Neural progenitor cell (in vitro differentiated cells): ENCODE measurements at places on chromosomes 16 and 17. TPM values are rescaled to one million over a fixed set of nuclear protein-coding genes. Genes with fewer than 3 reads are reported as not detected.
A peak's percentile ranks its signal among the peaks of the same experiment; 100 is the strongest.

Gene HSD17B1
- total RNA-seq = 2.2 and 2.6 TPM in 2 replicates

- H3K27me3 ChIP-seq = no peaks in the 10 kb centered on the region
- DNase-seq = no peak
- H3K4me3 ChIP-seq = no peak within 1 kb of the TSS
- H3K4me1 ChIP-seq = peaks cover 2% of the 10 kb centered on the region
- H3K36me3 ChIP-seq = no peaks in the 10 kb centered on the region
These were observed at the start of gene SEPTIN1 for GRCh38 chr16:30382111-30382881. Gene SEPTIN1, minus strand, starts transcription at chr16:30382561. Its CDS starts 19 bp downstream, at chr16:30382542.

- H3K4me1 ChIP-seq = no peaks in the 10 kb centered on the region
- H3K27me3 ChIP-seq = no peaks in the 10 kb centered on the region
- no peak overlapping the region for H3K4me3 ChIP-seq
- H3K36me3 ChIP-seq = no peaks in the 10 kb centered on the region
These were observed 70.2 kb downstream of the ZZEF1 start for GRCh38 chr17:4072487-4073157.

GRCh38 chr17:44400226-44400847, 10.9 kb upstream of the ITGA2B start:
- no peaks in the 10 kb centered on the region for H3K27me3 ChIP-seq
- H3K4me1 ChIP-seq = no peaks in the 10 kb centered on the region
- DNase-seq = peak; percentile 18
- peak overlapping the region; percentile 37 for H3K27ac ChIP-seq

Gene NECAB2
- total RNA-seq = 12.6 and 18.9 TPM in 2 replicates

- peaks cover 85% of the 10 kb centered on the region for H3K27me3 ChIP-seq
- DNase-seq = no peak
- no peak overlapping the region for H3K27ac ChIP-seq
These were observed 6.5 kb upstream of the HBM start for GRCh38 chr16:159136-159849.

GRCh38 chr16:35713762-35714650, 2254.6 kb downstream of the TP53TG3F start:
- no peaks in the 10 kb centered on the region for H3K36me3 ChIP-seq
- no peak overlapping the region for H3K4me3 ChIP-seq
- no peaks in the 10 kb centered on the region for H3K4me1 ChIP-seq
- no peak for DNase-seq
- H3K27me3 ChIP-seq = no peaks in the 10 kb centered on the region

DNA sequence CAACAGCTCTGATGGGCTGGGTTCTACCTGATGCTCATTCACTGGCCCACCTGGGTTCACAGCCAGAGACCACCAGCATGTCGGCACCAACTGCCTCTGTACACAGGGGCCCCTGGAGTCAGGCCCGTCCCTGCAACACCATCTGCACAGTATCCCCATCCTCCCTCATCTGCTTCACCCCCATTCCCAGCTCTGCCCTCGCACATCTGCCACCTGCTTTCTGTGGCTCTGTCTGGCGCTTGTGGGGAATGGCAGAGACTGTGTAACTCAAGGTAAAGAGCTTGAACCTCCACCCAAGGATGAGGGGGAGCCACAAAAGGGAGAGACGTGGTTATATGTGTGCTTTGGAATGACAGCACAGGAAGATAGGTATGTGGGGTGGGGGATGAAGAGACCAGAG, 27.2 kb downstream of the SMPD3 start:
- no peaks in the 10 kb centered on the region for H3K27me3 ChIP-seq
- no peak for DNase-seq
- no peaks in the 10 kb centered on the region for H3K36me3 ChIP-seq
- no peak overlapping the region for H3K4me3 ChIP-seq

- DNase-seq = no peak
- no peak overlapping the region for H3K4me3 ChIP-seq
- no peaks in the 10 kb centered on the region for H3K4me1 ChIP-seq
These were observed 18.5 kb downstream of the SEC14L5 start for GRCh38 chr16:4976611-4977145.

Gene SEPTIN1
- total RNA-seq = 1.1 TPM in 1 of 2 replicates, not detected in the other

- no peaks in the 10 kb centered on the region for H3K27me3 ChIP-seq
- DNase-seq = peak; percentile 92
- H3K4me3 ChIP-seq = peak overlapping the region; percentile 80
- H3K27ac ChIP-seq = no peak overlapping the region
These were observed 14.1 kb upstream of the RGS9 start for GRCh38 chr17:65122836-65123756.

Gene GLIS2
- 0.15 and 1.3 TPM in 2 replicates for total RNA-seq

Gene UTS2R
- 0.46 TPM in 1 of 2 replicates, not detected in the other for total RNA-seq

DNA sequence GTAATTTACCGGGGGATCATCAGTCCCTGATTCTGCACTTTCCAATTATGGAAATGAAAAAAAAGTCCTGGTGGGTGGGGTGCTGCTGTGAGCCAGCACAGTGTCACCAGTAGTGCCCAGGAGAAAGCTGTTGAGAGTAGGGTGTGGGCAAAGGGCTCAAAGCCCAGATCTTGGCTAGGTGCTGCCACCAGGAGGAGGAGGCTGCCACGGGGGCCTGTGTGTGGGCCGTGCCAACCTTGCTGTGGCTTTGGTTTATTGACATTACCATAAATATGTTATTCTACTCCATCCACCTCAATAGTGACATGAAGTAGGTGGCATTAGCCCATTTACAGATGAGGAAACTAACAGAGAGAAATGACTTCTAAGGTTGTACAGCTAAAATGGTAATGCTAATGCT, 6.7 kb upstream of the PRPSAP2 start:
- DNase-seq = no peak
- no peak overlapping the region for H3K4me3 ChIP-seq
- no peaks in the 10 kb centered on the region for H3K36me3 ChIP-seq
- H3K27ac ChIP-seq = no peak overlapping the region

GRCh38 chr17:37475731-37476420, 13.8 kb upstream of the DUSP14 start:
- H3K36me3 ChIP-seq = peaks cover 5% of the 10 kb centered on the region
- no peak overlapping the region for H3K27ac ChIP-seq
- no peaks in the 10 kb centered on the region for H3K4me1 ChIP-seq
- no peak overlapping the region for H3K4me3 ChIP-seq
- DNase-seq = no peak
- no peaks in the 10 kb centered on the region for H3K27me3 ChIP-seq

GRCh38 chr16:50642349-50642748, 38.8 kb downstream of the SNX20 start:
- H3K27ac ChIP-seq = no peak overlapping the region
- no peak for DNase-seq
- H3K4me1 ChIP-seq = peaks cover 15% of the 10 kb centered on the region
- H3K27me3 ChIP-seq = no peaks in the 10 kb centered on the region

Gene TMEM170A
- total RNA-seq = 64.1 and 77.0 TPM in 2 replicates

GRCh38 chr17:82874011-82874835, 34.4 kb upstream of the ZNF750 start:
- H3K4me3 ChIP-seq = no peak overlapping the region
- peaks cover 16% of the 10 kb centered on the region for H3K4me1 ChIP-seq
- no peak for DNase-seq
- H3K36me3 ChIP-seq = no peaks in the 10 kb centered on the region

- no peak overlapping the region for H3K4me3 ChIP-seq
- no peak overlapping the region for H3K27ac ChIP-seq
- no peak for DNase-seq
- peaks cover 7% of the 10 kb centered on the region for H3K4me1 ChIP-seq
- no peaks in the 10 kb centered on the region for H3K36me3 ChIP-seq
These were observed 2.4 kb downstream of the EVI2A start for GRCh38 chr17:31318851-31319661.

- no peak overlapping the region for H3K4me3 ChIP-seq
- peaks cover 30% of the 10 kb centered on the region for H3K27me3 ChIP-seq
- H3K36me3 ChIP-seq = no peaks in the 10 kb centered on the region
These were observed 24.8 kb upstream of the MRPS23 start for GRCh38 chr17:57874434-57875289.

Gene CMTM2
- total RNA-seq = not detected in 2 replicates

Gene FOXL1
- total RNA-seq = 0.07 and 0.31 TPM in 2 replicates

Gene SLC26A11
- total RNA-seq = 7.9 and 24.1 TPM in 2 replicates

Gene SPHK1
- total RNA-seq = 1.3 and 1.9 TPM in 2 replicates

Gene KRTAP2-3
- total RNA-seq = not detected in 2 replicates

Gene NHLRC4
- 0.28 TPM in 1 of 2 replicates, not detected in the other for total RNA-seq

Gene STAC2
- total RNA-seq = 0.13 and 0.62 TPM in 2 replicates

Gene SYT17
- 7.2 TPM in 2 replicates for total RNA-seq

GRCh38 chr16:17387256-17387655, 83.5 kb downstream of the XYLT1 start:
- peaks cover 63% of the 10 kb centered on the region for H3K4me1 ChIP-seq
- H3K4me3 ChIP-seq = no peak overlapping the region
- H3K27ac ChIP-seq = no peak overlapping the region
- DNase-seq = no peak
- H3K36me3 ChIP-seq = no peaks in the 10 kb centered on the region
- H3K27me3 ChIP-seq = no peaks in the 10 kb centered on the region

Gene CSHL1
- total RNA-seq = not detected in 2 replicates

Gene SLC47A1
- 1.9 and 2.1 TPM in 2 replicates for total RNA-seq

Gene KRTAP9-8
- not detected in 2 replicates for total RNA-seq

Gene SLC39A11
- 5.5 and 8.2 TPM in 2 replicates for total RNA-seq

- H3K27me3 ChIP-seq = no peaks in the 10 kb centered on the region
- no peaks in the 10 kb centered on the region for H3K36me3 ChIP-seq
- DNase-seq = no peak
- H3K4me3 ChIP-seq = no peak overlapping the region
These were observed 19.8 kb downstream of the FAM234A start for GRCh38 chr16:254461-254860.

- no peak overlapping the region for H3K4me3 ChIP-seq
- peak; percentile 72 for DNase-seq
- no peaks in the 10 kb centered on the region for H3K27me3 ChIP-seq
- peak overlapping the region; percentile 89 for H3K27ac ChIP-seq
- H3K4me1 ChIP-seq = peaks cover 14% of the 10 kb centered on the region
These were observed 97.7 kb downstream of the ZNF18 start for GRCh38 chr17:11899537-11899942.

Gene KRTAP17-1
- total RNA-seq = not detected in 2 replicates

Gene FAM83G
- total RNA-seq = 9.9 and 24.3 TPM in 2 replicates

GRCh38 chr16:85180047-85180826, 68.0 kb upstream of the CIBAR2 start:
- H3K4me1 ChIP-seq = peaks cover 2% of the 10 kb centered on the region
- no peaks in the 10 kb centered on the region for H3K27me3 ChIP-seq
- no peaks in the 10 kb centered on the region for H3K36me3 ChIP-seq
- H3K4me3 ChIP-seq = no peak overlapping the region

DNA sequence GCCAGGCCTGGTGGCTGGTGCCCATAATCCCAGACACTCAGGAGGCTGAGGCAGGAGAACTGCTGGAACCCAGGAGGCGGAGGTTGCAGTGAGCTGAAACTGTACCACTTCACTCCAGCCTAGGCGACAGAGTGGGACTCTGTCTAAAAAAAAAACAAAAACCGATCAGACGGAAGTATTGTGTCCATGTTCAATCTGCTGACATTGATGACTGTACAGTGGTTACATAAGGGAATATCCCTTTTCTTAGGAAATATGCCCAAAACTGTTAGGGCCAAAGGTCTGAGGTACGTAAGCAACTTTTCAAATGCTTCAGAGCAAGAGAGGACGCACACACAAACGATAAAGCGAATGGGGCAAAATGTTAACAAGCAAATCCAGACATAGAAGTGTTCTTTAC, 69.8 kb upstream of the DNAH17 start:
- H3K4me3 ChIP-seq = no peak overlapping the region
- H3K27ac ChIP-seq = no peak overlapping the region
- no peaks in the 10 kb centered on the region for H3K36me3 ChIP-seq
- H3K4me1 ChIP-seq = no peaks in the 10 kb centered on the region

Gene PMP22
- 4.3 and 6.5 TPM in 2 replicates for total RNA-seq

Gene TERB1
- not detected in 2 replicates for total RNA-seq

GRCh38 chr16:1465567-1465915, 9.3 kb downstream of the CLCN7 start:
- H3K27me3 ChIP-seq = no peaks in the 10 kb centered on the region
- H3K27ac ChIP-seq = no peak overlapping the region
- DNase-seq = no peak
- H3K4me3 ChIP-seq = no peak overlapping the region
- H3K36me3 ChIP-seq = no peaks in the 10 kb centered on the region

GRCh38 chr17:79670537-79671084, 59.8 kb upstream of the RBFOX3 start:
- no peaks in the 10 kb centered on the region for H3K4me1 ChIP-seq
- H3K36me3 ChIP-seq = no peaks in the 10 kb centered on the region
- H3K4me3 ChIP-seq = no peak overlapping the region
- no peak overlapping the region for H3K27ac ChIP-seq
- DNase-seq = no peak
- H3K27me3 ChIP-seq = no peaks in the 10 kb centered on the region

- no peaks in the 10 kb centered on the region for H3K27me3 ChIP-seq
- no peak for DNase-seq
- no peak overlapping the region for H3K4me3 ChIP-seq
- H3K36me3 ChIP-seq = no peaks in the 10 kb centered on the region
- H3K4me1 ChIP-seq = peaks cover 8% of the 10 kb centered on the region
These were observed 77.3 kb upstream of the ASIC2 start for GRCh38 chr17:33370401-33370800.

DNA sequence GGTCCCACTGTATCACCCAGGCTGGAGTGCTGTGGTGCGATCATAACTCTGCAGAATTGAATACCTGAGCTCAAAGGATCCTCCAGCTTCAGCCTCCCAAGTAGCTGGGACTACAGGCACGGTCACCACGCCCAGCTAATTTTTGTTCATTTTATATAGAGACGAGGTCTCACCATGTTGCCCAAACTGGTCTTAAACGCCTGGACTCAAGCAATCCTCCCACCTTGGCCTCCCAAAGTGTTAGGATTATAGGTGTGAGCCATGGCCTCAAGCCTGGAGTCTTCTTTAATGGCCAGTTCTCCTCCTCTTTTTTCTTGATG, 484 bp downstream of the CD300LB start:
- H3K27me3 ChIP-seq = peaks cover 14% of the 10 kb centered on the region
- no peaks in the 10 kb centered on the region for H3K4me1 ChIP-seq
- no peak for DNase-seq

DNA sequence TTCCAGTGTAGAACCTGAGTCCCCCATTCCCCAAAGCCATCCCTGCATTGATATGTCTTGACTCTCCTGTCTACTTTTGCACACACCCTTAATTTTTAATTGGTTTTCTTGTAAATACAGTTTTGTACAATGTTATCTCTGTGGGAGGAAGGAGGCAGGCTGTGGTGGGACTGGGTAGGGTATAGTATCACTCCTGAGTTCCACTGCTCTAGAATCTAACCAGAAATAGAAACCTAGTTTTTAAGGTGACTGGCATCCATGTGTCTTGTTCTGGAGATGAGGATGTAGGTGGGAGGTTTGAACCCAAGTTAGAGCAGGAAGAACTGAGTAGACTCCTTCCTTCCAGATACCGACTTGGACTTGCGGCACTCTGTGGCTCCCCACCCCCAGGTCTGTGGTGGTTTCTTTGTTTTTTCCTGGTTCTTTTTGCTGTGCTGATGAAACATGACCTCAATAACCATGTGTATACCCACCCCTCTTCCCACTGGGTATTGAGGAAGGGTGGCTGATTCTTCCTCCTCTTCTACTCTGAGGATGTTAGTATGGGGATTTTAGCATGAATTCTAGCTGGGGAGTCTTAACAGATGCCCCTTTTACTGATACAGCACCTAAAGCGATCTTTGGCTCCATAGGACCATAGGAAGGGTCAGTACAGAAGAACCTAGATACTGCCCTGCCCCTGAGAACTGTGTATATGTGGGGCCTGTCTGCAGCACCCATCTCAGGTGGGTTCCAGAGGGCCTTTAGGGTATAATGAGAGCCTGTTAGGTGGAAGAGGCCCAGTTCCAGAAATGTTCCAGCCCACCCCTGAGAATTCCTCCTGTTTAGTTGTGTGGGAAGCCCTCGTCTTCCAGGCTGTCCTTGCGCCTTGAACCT, 48.7 kb downstream of the SF3B3 start:
- no peaks in the 10 kb centered on the region for H3K27me3 ChIP-seq
- no peak for DNase-seq
- H3K36me3 ChIP-seq = peaks cover 18% of the 10 kb centered on the region
- no peak overlapping the region for H3K27ac ChIP-seq
